ENCODE measurements at places on chromosomes 5 and 9. TPM values are rescaled to one million over a fixed set of nuclear protein-coding genes. Genes with fewer than 3 reads are reported as not detected.

PGM5 gene
- total RNA-seq, result 16.2 TPM

PCSK1 gene
- 4.1 TPM for total RNA-seq

CCDC171 gene
- total RNA-seq, result 19.7 TPM

CXCL14 gene
- 0.73 TPM for total RNA-seq

All from cerebellum (tissue), 4 donors.